Nucleus accumbens (tissue), 56 donors: ENCODE measurements at places on chromosomes 6 and 20.

DNA sequence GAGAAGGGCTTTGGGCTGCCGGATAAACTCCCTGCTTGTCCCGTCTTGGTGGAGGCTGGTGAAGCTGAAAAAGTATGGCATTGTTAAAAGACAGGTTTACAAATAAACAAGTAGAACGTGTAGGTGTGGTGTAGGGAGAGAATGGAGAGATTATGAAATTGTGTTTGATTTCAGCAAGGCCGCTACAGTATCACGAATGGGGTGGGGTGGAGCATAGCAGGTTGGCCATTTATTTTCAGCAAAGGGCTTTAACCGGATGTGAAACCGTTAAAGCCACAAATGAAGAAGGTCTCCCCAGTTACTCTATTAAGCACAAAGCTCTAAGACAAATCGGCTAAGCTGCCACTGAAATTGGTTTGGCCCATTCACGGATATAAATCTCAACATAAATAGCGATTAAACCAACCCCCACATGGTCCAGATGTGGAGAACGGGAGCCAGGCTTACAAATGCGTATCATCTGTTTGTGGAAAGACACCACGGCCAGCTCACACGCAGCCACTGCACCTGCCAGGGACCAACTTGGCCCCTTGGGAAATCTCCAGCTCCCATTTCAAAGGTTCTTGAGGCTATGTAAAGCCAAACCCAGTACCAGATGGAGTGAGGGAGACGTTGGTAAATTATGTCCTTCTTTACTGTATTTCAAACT is 94.0 kb downstream of the ZMYND8 start:
- no peak for DNase-seq

GRCh38 chr6:73043446-73043845 is 181.8 kb downstream of the KHDC1L start:
- DNase-seq = no peak

- no peak for DNase-seq
These were observed 49.5 kb downstream of the SMAP1 start for GRCh38 chr6:70717038-70717801.

- DNase-seq = no peak
These were observed 11.9 kb upstream of the HELZ2 start for GRCh38 chr20:63585616-63586565.

DNA sequence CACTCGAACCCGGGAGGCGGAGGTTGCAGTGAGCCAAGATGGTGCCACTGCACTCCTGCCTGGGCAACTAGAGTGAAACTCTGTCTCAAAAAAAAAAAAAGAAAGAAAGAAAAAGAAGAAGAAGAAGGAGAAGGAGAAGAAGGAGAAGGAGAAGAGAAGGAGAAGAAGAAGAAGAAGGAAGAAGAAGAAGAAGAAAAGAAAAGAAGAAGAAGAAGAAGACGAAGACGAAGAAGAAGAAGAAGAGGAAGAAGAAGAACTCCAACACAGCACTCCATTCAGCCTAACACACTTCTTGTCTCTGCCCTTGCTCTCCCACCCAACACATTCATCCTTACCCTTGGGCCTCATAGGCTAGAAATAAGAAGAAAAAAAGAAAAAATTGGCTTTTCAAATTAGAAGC is 6.9 kb downstream of the ZFP57 start:
- DNase-seq = no peak

DNA sequence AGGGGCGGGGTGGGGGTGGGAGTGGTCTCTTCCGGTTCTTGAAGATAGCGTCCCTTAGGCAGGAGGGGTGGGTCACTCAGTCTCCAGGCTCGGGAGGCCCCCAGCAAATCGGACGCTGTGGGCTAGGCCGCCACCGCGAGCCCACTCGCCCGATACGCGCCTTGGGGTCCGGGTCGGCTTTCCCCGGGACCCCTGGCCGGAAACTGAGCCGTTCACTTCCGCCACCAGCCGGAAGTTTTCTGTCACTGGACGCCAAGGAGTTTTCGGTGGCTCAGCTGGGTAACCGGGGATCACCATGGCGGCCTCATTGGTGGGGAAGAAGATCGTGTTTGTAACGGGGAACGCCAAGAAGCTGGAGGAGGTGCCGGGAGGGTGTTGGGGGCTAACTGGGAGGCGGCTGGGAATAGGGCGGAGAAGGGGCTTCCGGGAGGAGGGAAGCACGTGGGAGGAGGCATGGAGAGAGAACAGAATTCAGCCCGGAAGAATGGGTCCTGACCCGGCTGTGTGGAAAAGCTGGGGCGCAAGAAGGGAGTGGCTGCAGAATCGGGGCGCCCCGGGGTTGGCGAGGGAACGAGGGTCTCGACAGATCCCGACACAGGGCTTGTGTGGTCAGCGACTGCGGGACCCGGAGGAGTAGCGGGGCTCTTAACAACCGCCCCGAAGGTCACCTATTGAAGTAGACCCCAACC is at the start of gene ITPA:
ITPA (plus strand) TSS at position 242 of the 689 bp plus-strand sequence; CDS start at position 296, 54 bp downstream.
- DNase-seq = peak; percentile 24

DNA sequence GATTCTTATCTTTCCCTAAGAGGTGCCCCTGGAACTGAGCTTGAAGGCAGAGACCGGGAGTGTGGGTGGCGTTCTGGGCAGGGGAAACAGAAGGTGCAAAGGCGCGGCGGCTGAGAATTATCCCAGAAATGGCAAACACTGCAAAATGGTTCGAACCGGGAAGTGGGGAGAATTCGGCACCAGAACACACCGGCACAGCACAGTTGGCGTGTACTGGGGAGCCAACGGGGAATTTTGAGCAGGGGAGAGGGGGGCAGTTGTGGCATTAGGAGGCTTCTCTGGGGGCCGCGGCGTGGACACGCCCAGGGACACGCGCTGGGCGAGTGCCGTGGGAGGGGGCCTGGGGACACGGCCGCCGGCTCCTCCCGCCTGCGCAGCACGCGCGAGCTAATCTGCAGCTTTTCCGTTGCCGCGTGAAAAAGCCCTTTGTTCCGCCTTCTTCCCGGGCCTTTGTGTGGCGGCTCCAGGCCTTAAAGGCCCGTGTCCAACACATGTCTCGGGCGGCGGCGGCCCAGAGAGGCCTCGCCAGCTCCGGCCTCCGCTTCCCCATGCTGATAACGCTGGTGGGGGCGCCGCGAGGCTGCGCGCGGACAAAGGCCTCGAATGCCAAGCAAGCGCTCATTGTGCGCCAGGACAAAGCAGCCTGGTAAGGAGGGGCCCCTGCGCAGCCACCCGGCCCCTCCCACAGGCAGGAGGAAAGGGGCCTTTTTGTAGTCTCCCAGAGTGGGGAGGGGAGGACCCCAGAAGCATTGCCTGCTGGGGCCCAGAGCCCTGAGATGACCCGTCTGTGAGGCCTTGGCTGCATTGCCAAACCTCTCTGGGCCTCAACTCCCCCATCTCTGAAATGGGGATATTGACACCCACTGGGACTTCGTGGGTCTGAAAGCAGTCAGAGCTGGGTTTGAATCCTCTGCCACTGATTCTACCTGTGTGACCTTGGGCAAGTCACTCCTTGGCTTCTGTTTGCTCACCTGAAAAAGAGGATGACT is 82.8 kb downstream of the CD40 start:
- DNase-seq = no peak

DNA sequence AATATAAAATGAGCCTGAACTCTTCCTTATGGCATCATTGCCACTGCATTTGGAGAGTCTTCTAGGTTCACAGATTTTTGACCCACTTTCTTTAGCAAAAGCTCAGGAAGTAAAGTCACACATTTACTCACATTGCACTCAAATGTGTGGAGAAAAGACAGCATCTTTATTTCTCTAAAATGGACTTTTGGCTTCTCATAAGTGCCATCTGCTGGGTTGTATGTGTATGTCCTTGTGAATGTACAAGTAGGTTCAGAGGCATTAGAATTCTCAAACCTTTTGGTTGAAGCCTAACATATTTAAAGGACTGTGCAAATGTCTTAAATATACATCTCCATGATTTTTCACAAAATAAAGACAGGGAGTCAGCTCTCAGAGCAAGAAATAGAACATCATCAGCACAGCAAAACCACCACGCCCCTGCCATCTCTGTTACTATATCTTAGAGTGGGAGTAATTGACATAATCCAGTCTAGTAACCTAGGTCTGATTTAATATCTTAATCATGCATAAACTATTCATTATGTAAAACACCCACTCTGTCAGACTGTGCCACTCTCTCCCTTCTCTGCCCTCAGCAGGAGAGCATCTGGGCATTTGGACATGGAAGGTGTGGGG is 42.2 kb upstream of the SPTLC3 start:
- DNase-seq = no peak

GRCh38 chr20:36070451-36070850 is 84.1 kb upstream of the EPB41L1 start:
- peak; percentile 6 for DNase-seq

DNA sequence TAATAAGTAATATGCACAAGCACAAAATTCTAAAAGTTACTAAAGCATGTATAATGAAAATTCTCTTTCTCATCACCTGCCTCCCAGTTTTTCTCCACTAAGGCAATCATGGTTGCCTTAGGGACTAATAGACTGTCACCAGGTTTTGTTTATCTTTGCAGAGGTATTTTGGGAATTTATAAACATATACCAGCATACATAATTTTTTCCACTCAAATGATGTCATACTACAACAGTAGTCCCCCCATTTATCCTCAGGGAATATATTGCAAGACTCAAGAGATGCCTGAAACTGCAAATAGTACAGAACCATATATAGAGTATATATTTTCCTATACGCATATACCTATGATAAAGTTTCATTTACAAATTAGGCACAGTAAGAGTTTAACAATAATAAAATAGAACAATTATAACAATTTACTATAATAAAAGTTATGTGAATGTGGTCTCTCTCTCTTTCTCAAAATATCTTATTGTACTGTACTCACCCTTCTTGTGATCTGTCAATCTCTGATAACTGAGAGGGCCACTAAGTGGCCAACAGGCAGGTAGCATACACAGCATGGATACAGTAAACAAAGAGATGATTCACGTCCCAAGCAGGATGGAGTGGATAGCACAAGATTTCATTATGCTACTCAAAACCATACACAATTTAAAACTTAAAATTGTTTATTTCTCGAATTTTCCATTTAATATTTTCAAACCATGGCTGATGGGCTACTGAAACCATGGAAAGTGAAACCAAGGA is 19.7 kb downstream of the RBL1 start:
- no peak for DNase-seq

- no peak for DNase-seq
These were observed 485.8 kb upstream of the CITED2 start for GRCh38 chr6:139860203-139860602.

GRCh38 chr20:1907586-1907985 is 12.4 kb downstream of the SIRPA start:
- no peak for DNase-seq

DNA sequence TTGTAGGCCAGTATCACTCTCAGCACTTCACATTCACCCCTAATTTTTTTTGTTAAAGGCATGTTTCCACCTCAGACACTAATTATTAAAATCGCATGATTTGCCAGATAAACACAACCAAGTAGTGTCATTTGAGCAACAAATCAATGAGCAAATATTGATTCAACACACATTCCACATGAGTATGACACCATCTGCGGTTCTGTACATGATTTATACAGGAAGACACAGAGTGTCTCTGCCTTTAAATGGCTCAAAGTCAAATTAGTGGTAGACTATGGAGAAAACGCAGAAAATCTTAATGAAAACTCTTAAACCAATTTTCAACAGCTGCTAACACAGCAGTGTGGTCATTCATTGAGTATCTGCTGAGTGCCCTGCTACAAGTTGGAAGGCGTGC is 300.2 kb downstream of the SOX4 start:
- no peak for DNase-seq

DNA sequence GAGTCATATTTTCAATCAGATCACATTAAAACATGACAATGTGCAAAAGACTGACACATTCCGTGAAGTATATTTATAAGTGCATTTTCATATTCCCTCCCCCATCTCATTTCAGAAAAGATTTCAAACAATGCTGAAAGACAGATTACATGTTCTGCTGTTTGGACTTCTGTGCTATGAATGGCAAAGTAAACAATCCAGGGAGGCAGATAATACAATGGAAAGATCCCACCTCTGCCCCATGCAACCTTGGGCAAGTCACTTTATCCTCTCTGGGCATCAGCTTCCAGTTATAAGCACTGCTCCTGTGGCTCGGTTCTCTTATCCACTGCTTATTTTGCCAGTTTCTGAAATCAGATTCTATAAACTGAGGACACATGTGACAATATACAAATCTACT is 110.2 kb downstream of the RCAN2 start:
- no peak for DNase-seq
